ENCODE measurements at places on chromosomes 7 and 10.

DNA sequence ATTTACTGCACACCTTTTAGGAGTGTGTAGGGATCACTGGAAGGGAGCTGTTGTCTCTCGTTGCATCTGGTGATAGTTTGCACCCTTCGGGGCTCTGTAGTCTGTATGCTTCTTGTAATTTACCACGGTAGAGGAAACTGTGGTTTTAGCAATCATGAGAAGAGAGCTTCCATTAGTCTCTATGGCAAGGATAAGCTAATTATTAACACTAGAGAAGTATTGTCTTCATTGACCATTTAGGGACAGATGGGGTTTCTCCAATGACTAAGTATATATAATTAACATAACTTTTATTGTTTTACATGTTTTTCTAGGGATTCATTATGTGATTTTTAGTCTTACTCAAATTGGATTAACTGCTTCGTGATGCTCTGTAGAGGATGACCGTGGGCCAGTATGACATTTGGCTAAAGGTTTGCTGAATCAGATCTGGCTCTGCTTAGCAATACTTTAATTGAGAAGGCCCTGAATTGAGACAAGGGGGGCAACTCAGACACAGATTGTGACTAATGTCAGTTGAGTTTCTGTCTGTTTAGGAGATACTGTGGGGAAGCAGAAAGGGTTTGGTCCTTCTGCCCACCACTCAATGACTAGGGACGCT lies 8.7 kb downstream of the SLC18A2 start:
- no peak for DNase-seq

- DNase-seq: no peak
These were observed 75.6 kb downstream of the AKR1C4 start for GRCh38 chr10:5272065-5272803.

DNA sequence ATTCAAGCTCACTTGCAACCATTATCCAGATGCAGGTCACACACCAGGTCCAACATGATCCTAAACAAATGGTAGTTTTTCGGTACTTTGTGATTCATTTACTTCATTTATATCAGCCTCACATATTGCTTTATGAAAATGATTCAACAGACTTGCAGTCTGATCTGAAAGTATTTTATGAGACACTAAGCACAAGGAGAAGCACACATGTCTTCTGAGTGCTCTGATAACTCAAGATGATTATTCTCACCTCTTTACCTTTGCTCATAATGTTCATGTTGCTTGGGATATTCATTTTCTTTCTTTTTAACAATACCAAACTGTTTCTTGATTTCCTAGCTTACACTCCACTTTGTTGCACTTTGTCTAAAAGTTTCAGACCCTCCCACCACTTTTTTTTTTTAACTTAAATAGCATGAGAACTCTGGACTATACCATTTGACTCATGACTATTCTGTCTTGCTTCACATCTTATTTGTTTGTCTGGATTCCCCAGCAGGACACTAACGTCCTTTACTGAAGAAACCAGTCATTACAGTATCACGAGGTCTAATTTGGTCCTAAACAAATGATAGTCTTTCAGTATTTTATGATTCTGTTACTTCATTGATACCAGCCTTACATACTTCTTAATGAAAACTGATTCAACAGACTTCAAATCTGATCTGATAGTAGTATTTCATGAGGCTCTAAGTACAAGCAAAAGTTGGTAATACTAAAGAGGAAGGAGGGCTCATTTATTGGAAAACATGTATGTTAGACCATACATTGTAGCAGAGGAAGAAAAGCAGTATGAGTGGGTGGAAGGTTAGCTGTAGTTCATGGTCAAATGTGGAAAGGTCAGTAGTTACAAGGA lies 171.8 kb upstream of the AHR start:
- no peak for DNase-seq

GRCh38 chr10:125262409-125262808 lies 102.0 kb upstream of the CTBP2 start:
- DNase-seq: no peak

GRCh38 chr10:72088889-72089575 lies 681 bp upstream of the SPOCK2 start:
- no peak for DNase-seq

DNA sequence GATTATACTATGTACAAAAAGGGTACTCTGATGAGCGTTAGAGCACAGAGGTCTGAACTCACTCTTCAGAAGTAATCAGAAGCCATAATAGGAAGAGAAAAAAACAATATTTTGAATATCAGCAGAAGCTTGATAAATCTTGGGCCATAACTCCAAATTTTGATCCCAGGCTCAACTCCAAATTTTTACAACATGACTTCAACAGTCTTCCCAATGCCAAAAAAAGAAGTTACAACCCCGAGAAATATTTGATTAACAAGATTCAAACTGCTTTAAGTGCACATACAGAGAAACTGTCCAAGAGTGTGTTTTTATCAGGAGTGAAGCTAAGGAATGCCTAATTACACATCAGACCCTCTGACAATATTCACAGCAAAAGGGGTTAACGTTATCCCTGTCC lies 7.5 kb downstream of the MPP7 start:
- no peak for DNase-seq

GRCh38 chr7:116715077-116715476 lies 43.1 kb downstream of the MET start:
- no peak for DNase-seq

DNA sequence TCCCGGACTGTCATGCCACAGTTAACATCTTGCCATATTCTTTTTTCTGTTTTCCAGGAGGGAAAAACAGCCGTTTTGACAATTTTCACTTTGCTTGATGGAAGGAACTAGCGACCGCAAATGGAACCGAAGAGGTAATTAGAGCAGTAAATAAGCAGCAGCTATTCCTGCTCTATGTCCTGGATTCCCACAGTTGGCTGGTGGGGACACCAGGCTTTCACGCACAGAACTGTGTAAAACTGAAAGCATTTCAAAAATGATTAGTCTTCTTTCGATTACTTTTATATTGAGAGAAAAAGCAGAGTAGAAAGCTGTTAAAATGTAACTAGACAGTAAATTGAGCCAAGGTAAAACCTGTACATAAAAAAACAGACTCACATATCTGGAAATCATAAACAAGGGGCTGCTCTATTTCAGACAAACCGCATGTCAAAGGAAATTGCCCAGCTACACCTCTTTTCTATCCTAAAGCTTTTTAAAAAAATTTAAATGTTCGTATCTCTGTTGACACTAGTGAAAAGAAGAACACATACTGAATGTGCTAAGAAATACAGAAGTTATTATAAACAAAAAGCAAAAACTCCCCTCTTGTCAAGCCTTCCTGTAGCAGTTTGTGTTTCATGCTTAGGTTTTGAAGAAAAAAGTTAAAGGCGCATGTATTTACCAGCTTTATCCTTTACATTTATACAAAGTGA lies 93.4 kb downstream of the RNF216 start:
- DNase-seq: no peak

GRCh38 chr7:37007691-37008090 lies 283.4 kb upstream of the AOAH start:
- no peak for DNase-seq

DNA sequence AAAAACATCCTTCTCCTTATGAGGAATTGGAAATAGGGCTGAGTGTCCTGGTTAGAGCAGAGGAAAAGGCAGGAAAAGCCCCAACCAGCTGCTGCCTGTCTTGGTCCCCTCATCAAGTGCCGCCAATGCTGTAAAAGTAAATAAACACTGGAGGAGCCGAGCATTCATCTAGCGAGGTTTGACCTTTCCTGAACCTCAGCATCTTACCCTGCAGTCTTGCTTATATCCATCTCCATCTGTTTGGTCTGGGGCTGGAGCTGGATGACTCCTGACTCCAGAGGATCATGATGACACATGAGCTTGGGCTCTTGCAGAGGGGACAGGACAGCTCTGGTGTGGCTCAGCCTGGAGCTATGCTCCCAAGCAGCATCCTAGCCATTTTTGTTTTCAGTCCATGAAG lies 501.1 kb downstream of the TNS3 start:
- DNase-seq: no peak

DNA sequence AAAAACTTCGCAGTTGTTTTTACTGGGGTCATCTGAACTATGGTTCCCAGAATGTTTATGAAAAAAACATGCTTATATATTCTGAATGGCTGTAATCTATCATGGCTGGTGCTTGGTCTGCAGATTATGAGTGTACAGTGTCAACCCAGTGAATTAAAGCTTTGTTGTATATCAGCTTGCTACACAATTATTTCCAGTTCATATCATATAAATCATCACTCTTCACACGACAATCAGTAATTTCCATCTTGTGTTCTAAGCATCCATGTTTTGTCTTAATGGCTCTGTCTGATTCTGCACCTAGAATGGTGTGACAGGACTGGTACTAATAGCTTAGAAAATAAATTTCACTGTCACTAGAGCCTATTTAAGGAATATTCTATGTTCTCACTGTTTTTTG lies 83.6 kb downstream of the CABCOCO1 start:
- no peak for DNase-seq
